ENCODE measurements at places on chromosomes 7 and 10.

DNA sequence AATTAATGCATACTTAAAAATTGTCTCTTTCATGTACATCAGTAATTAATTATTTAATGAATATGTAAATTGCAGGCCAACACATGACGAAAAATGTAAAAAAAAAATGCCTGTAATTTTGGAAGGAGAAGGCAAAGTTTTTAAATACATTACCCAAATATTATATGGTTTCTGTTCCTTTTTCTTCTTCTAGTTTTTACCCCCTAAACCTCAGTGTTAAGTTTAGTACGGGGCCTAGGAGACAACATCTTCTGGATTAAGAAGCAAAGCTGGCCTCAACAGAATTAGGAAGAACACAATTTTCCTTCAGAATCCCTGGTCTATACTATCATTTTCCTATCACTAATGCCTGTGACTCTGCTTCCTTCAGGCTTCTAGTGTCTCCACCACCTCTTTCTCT lies 459.3 kb upstream of the NRP1 start:
- DNase-seq: no peak

GRCh38 chr10:87622314-87623004 lies 37.2 kb upstream of the PAPSS2 start:
- DNase-seq: no peak

DNA sequence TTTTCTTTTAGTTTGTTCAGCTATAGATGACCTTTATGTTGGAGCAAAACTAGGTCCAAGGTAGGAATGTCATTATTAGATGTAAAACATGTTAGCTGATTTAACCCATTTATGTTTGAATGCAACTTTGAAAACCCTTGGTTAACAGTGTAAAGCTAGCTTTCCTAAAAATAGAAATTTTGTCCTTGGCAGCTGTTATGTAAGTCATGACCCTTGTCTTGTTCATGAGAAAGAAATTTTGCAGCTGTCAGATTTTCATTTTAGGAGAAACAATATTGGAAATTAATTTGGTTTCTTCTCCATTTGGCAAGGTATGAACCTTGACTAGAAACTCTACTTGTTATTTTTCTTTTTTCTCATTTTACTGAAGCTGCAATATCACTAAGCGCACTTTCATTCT lies 23.9 kb upstream of the CCAR1 start:
- no peak for DNase-seq

- DNase-seq: no peak
These were observed 40.4 kb downstream of the BAIAP2L1 start for GRCh38 chr7:98360221-98361130.

GRCh38 chr7:33062023-33062781 lies at the start of gene NT5C3A:
TSS of gene NT5C3A (minus strand) at chr7:33062776. CDS start at chr7:33062705, 71 bp downstream.
- no peak for DNase-seq

DNA sequence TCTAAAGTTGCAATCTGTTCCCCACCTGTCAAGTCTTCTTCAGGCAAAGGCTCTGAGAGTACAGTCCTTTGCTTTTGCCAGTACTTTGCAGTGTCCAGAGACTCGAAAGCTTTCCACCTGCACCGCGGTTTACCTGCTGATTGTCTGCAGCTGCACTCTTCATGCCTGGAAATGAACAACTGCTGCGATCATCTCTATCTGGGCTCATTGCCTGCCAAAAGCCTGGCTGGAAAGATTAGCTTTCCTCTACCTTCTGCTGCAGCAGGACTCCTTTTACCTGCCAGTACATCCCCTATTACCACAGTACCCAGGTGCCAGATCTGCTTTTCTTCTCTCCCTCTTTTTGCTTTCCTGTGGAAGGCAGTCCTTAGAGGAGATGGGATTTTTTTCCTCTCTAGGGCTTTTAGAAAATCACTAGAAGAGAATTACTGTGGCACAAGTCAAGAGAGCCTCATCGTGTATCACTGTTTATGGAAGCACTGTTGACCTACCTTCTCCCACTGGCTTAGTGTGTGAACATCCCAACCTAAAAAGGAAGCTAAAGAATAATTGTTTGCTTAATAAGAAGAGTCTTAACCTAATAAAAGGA lies 2.2 kb downstream of the STRIP2 start:
- DNase-seq: no peak

All from NCI-H1417 treated with DMSO at 0.1 percent for 48 hours (cell line).